ENCODE measurements at places on chromosomes 12 and 14.
A peak's percentile ranks its signal among the peaks of the same experiment; 100 is the strongest.

GRCh38 chr12:47021298-47021697 lies 58.1 kb upstream of the PCED1B start:
- DNase-seq, result no peak

- DNase-seq, result no peak
Measured at GRCh38 chr12:122250047-122250446, 16.2 kb downstream of the VPS33A start.

- no peak for DNase-seq
Measured at GRCh38 chr14:75260025-75260763, 18.4 kb upstream of the FOS start.

- peak; percentile 92 for DNase-seq
Measured at GRCh38 chr12:54075974-54076373, 22.3 kb downstream of the HOXC4 start.

DNA sequence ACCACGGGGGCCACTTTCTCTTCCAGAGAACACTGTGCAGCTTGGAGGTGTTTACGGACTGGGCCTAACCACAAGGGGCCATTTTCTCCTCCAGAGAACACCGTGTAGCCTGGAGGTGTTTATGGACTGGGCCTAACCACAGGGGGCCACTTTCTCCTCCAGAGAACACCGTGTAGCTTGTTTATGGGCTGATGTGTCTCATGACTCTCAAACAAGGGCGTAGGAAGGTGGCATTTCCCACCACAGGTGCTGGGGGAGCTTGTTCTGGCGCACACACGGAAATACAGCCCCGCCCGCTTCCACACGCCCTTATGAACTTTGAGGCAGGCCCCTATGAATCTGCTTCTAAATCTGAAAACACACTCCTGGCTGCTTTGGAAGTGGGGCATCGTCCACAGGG lies 174.6 kb upstream of the SFSWAP start:
- no peak for DNase-seq

GRCh38 chr14:33602396-33602795 lies 348.5 kb downstream of the EGLN3 start:
- no peak for DNase-seq

DNA sequence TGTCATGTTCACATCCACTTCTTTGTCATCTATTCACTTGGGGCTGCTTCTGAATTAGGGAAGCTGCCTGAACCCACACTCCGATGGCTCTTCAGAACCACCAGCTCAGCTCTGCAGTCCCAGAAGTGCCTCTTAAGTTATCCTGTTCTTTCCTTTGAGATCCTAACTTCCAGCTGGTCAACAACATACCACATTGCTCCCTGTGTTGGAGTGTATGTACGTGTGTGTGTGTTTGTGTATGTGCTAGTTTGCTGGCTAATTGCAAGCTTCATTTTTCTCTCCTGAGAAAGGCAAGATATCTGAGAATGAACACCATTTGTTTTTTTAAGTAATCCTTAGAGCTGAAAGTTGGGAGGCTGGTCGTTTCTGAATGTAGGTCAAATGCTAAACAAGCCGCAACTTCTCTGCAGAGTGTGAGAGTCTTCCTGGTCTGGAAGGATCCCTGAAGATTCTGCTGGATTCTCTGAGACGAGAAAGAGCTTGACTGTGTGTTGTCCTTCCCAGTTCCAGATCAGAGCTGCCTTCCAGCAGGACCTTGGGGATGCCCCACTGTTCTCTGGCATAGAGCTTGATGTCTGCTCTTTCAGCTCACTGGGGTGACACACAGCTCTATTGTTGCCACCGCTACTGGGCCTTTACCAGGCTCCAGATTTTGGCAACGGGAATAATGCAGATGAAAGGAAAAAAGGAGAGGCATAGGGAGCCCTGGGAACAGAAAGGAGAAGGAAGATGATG lies 839 bp downstream of the GSG1 start:
- no peak for DNase-seq

DNA sequence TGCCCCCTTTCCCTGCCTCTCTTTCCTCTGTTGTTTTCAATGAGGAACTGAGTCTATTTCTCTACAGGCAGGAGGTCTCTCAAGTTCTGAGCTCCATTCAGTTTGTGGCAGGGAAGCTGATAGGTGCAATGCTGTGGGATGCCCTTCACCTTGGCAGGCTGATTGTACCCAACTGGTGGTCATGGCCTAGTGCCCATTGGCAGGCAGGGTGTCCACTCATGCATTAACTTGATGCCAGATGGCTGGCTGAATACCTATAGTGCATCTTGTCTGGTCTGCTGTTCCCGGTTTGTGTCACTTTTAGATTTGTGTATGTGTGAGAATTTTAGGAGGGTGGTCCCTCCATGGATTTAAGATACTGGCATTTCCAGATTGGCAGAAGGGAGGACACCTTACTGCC lies 20.0 kb upstream of the ITGA5 start:
- DNase-seq, result no peak

DNA sequence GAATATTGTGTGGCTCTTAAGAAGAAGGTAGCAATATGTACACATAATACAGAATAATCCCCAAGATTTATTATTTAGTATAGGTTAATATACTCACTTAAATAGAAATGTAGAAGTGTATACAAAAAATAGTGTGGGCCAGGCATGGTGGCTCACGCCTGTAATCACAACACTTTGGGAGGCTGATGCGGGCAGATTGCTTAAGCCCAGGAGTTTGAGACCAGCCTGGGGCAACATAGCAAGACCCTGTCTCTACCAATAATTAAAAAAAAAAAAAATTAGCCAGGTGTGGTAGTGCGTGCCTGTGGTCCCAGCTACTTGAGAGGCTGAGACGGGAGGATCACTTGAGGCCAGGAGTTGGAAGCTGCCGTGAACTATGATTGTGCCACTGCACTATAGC lies 15.3 kb upstream of the HVCN1 start:
- DNase-seq, result no peak

DNA sequence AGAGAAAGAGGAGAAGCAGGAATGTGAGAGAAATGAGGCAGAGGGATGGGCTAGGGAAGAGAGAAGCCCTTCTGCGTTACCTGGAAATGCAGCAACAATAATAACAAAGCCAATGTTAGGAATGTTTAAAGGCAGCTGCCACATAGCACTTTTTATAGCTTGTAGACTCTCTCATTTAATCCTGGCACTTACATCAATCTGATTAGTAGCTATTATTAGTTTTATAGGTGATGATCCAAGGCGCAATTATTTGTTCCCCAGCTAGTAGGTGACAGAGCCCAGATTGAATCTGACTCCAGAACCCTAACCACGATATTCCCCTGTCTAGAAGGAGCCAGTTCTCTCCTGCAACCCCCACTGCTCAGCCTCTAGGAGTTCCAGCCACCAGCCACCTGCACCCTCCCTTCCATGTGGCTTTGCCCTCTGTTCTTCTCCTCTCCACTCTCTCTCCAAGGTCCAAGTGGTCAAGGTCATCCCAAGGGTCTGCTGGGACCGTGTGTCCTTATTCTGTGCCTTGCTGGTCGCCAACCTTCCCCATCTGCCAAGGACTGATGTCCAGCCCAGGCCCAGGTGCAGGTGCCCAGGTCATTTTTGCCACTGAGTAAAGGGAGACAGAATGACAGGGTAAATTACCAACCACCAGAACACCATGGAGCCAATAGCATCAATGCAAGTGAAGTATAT lies 29.4 kb upstream of the CIPC start:
- no peak for DNase-seq

DNA sequence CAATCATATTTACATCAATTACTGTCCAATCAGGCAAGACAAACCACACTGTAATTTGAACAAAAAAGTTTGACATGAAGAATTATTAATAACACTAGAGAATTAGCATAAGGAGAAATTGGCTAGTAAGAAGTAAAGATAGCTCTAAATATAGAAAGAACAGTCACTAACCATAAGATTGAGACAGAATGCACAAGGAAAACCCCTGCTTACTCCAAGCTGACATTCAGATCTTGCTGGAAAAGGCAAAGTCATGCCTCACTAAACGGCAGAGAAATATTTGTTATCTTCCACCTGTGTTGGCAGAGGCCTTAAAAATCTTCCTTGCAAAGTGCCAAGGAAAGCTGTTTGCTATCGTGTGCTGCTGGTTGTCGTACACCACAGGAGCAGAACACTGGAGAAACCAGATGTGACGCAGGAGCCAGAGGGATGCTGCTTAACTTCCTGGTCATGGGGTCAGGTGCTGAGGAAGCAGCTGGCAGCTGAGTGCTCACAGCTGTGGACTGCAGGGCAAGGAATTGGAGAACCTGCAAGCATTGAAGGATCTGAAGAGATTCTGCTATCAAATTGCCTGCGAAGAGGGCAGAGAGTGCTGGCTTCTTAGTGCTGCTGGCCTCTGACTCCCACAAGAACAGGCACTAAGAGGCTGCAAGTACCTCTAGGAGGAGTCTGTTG lies 1323.3 kb downstream of the LRFN5 start:
- peak; percentile 31 for DNase-seq

DNA sequence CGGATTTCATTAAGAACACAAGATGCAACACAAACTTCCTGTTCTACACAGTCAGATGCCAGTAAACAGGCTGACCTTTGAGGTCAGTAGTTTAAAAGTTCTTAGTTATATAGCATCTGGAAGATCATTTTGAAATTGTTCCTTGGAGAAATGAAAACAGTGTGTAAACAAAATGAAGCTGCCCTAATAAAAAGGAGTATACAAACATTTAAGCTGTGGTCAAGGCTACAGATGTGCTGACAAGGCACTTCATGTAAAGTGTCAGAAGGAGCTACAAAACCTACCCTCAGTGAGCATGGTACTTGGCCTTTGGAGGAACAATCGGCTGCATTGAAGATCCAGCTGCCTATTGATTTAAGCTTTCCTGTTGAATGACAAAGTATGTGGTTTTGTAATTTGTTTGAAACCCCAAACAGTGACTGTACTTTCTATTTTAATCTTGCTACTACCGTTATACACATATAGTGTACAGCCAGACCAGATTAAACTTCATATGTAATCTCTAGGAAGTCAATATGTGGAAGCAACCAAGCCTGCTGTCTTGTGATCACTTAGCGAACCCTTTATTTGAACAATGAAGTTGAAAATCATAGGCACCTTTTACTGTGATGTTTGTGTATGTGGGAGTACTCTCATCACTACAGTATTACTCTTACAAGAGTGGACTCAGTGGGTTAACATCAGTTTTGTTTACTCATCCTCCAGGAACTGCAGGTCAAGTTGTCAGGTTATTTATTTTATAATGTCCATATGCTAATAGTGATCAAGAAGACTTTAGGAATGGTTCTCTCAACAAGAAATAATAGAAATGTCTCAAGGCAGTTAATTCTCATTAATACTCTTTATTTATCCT lies 13.5 kb downstream of the PTGER2 start:
- DNase-seq, result no peak

GRCh38 chr14:102625564-102626296 lies 33.3 kb downstream of the RCOR1 start:
- no peak for DNase-seq

GRCh38 chr14:59148334-59148900 lies 40.0 kb upstream of the DAAM1 start:
- no peak for DNase-seq

- DNase-seq, result no peak
Measured at GRCh38 chr14:43359317-43359716, 1147.8 kb downstream of the FSCB start.

GRCh38 chr12:120235369-120236323 lies 29.9 kb downstream of the PXN start:
- DNase-seq, result peak; percentile 72
